ENCODE measurements at places on chromosomes 4 and X. TPM values are rescaled to one million over a fixed set of nuclear protein-coding genes. Genes with fewer than 3 reads are reported as not detected.

SYTL4 gene
- total RNA-seq: 3.0 TPM

UCP1 gene
- not detected for total RNA-seq

MAGEA3 gene
- total RNA-seq: 3.4 TPM

RNF212 gene
- 1.9 TPM for total RNA-seq

PABPC5 gene
- not detected for total RNA-seq

GPM6B gene
- total RNA-seq: not detected

TAF7L gene
- 0.15 TPM for total RNA-seq

SOX3 gene
- not detected for total RNA-seq

ASB5 gene
- not detected for total RNA-seq

All from A549 treated with DMSO at 1 μM for 4 hours (cell line).